ENCODE measurements at places on chromosomes 4 and X. TPM values are rescaled to one million over a fixed set of nuclear protein-coding genes. Genes with fewer than 3 reads are reported as not detected.

The ZAR1 gene
- not detected for total RNA-seq

The ZDHHC9 gene
- total RNA-seq: 4.7 TPM

The TSPAN6 gene
- total RNA-seq: not detected

The GAGE2A gene
- not detected for total RNA-seq

The SFRP2 gene
- total RNA-seq: not detected

The CLCN4 gene
- not detected for total RNA-seq

The KCND1 gene
- total RNA-seq: 4.6 TPM

The LCORL gene
- total RNA-seq: 14.4 TPM

The H2BW2 gene
- total RNA-seq: not detected

The ZIC3 gene
- total RNA-seq: not detected

The SOWAHD gene
- 0.92 TPM for total RNA-seq

The GLRA2 gene
- total RNA-seq: not detected

The AR gene
- not detected for total RNA-seq

The PAGE2 gene
- total RNA-seq: not detected

The SMC1A gene
- 151 TPM for total RNA-seq

The WAS gene
- total RNA-seq: 164 TPM

The ABLIM2 gene
- 0.55 TPM for total RNA-seq

The GAGE1 gene
- total RNA-seq: not detected

The HPGD gene
- total RNA-seq: 16.5 TPM

The XAGE1A gene
- total RNA-seq: not detected

The GYPA gene
- not detected for total RNA-seq

The PPM1K gene
- total RNA-seq: 59.3 TPM

The VCX3A gene
- total RNA-seq: not detected

The PFKFB1 gene
- 0.44 TPM for total RNA-seq

The PYURF gene
- total RNA-seq: 48.7 TPM

The ETDC gene
- total RNA-seq: not detected

The ZCCHC18 gene
- 2.2 TPM for total RNA-seq

The WWC2 gene
- 0.21 TPM for total RNA-seq

The HSFX3 gene
- not detected for total RNA-seq

All from activated CD8-positive, alpha-beta T cell treated with anti-CD3 and anti-CD28 coated beads, Interleukin-2, amount 10 ng/mL, durations not matched to agents 7 days and 5 days (primary cell).